CD4-positive, alpha-beta T cell treated with Interleukin-6 for 4 hours (primary cell): ENCODE measurements at places on chromosomes 13 and 19.

- DNase-seq, result peak; percentile 65
Observed at GRCh38 chr13:40271931-40272775, 394.3 kb downstream of the FOXO1 start.

DNA sequence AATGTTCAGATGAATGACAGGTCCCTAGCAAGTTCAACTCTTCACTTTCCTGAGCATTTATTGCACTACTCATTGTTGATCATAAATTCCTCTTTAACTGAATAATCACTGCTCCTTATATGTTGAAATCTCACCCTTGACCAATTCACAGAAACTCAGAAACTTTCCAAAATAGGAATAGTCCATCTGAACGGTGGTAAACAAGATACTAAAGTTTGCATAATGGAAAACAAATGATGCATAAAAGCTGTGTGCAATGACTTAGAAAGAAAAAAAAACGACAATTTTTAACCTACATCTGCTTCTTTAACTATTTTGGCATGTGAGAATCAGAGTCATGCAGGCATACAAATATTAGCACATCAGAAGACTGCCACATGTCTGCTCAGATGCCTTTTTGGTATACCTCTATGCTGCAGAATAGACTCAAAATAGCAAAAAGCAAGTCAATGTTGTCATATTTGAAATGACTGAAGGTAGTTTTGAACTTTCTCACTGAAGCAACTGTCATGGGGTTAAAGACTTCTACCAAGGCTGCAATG is 34.8 kb downstream of the SLC10A2 start:
- DNase-seq, result no peak

DNA sequence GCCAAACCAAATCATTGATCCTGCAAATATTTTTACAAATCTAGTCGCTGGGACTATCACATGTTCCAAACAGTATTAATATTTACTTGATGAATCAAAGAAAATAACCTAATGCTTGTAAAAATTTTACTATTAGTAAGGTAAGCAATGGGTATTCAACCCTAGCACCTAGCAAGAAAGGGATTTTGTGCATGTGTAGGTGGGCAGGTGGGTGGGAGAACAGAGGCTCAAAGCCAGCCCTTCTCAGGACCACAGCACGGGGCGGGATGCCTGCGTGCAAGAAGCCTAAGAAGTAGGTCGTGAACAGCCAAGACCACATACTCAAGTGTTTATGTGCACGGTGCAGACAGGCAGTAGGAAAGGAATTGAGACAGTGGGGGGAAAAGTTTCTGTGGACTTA is 26.6 kb downstream of the DOCK9 start:
- DNase-seq, result no peak

- no peak for DNase-seq
Observed at GRCh38 chr13:98451676-98452470, 125.0 kb downstream of the STK24 start.

DNA sequence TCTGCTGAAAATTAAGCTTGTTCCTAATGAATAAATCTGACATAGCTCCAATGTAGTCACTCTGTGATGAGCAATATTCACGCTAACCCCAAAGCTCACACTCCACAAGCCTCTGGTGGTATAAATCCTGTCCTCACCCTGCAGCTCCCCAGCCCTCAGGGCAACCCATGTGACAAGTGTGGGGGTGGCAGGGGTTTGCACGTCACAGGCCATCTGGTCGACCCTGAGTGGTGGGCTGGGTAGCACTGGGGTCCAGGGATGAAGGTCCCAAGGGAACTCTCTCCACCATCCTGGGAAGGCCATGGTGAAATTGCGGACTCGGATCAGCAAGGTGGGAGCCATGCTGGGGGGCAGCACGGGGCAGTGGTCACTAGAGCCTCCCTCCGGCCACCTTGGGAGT is 100.0 kb upstream of the SOX1 start:
- DNase-seq, result no peak

- DNase-seq, result no peak
Observed at GRCh38 chr19:31181535-31181934, 167.7 kb downstream of the TSHZ3 start.
